GM12864 (cell line): ENCODE measurements at places on chromosomes 1 and 21.

- no peak for DNase-seq
Measured at GRCh38 chr1:100001462-100001861, 31.7 kb downstream of the SLC35A3 start.

GRCh38 chr1:226268421-226269124, 40.4 kb downstream of the LIN9 start:
- DNase-seq, result no peak

DNA sequence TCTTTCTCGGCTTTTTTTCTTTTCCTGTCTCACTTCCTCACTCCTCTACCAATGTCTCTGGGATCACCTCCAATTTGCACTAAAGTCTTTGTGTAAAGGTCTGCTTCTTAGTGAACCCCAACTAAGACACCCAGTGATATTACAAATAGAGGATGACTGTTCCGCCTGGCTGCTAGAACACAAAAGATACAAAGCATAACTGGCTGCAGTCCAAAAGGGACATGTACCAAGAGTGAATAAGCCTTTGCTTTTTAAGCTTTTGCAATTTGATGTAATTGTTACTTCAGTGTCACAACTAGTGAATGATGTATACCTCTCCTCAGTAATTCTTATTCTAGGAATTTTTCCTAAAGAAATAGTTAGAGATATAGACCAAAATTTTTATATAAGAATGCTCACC, 82.8 kb upstream of the BEND5 start:
- DNase-seq, result no peak

GRCh38 chr1:174445817-174446216, 1.9 kb upstream of the GPR52 start:
- DNase-seq, result no peak

GRCh38 chr1:231983588-231984193, 357.1 kb downstream of the DISC1 start:
- DNase-seq, result no peak

- DNase-seq, result no peak
Measured at GRCh38 chr1:31723828-31724359, 20.1 kb upstream of the COL16A1 start.

DNA sequence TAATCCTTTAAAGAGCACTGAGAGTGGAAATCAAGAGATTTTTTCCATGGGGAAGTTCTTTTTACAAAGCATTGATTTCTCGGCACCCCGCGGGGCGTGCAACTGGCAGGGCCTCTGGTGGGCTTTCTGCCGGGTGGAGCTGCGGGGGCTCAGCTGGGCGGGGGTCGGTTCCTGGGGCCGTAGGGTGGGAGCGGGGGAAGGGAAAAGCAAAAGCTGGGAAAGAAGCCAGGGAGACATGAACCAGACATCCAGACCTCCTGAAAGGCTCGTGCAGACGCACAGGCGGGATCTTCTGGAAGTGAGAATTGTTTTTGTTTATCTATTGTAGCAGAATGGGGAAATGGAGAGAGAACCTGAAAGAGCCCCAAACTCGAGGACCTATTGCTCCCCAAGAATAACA, 235.2 kb downstream of the FAM72C start:
- no peak for DNase-seq
